Activated CD8-positive, alpha-beta memory T cell treated with anti-CD3 and anti-CD28 coated beads, Interleukin-2, amount 10 ng/mL, durations not matched to agents 7 days and 5 days (primary cell): ENCODE measurements at places on chromosomes 16 and 17. TPM values are rescaled to one million over a fixed set of nuclear protein-coding genes. Genes with fewer than 3 reads are reported as not detected.
A peak's percentile ranks its signal among the peaks of the same experiment; 100 is the strongest.

DNA sequence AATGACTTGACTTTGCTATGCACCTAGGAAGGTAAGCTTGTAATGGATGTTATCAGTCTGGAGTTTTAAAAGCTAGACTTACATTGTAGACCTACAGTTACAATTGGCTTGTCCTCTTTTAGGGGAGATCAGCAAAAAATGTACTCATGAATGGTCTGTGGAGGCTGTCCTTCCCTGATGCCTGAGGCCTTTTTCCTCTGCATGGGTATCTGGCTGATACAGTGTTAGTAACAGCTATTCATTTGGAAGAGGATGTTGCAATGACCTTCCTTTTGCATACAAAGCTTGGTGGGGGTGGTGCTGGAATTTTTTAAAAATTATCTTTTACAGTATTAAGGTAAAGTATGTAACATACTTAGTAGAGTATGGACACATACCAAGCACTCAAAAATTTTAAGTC, 525.5 kb downstream of the KIF2B start:
- H3K4me1 ChIP-seq: no peaks in the 10 kb centered on the region
- H3K27ac ChIP-seq: no peak overlapping the region
- DNase-seq: no peak
- no peaks in the 10 kb centered on the region for H3K36me3 ChIP-seq
- H3K4me3 ChIP-seq: no peak overlapping the region
- no peaks in the 10 kb centered on the region for H3K27me3 ChIP-seq

The RAPGEFL1 gene
- 4.6 TPM for total RNA-seq

GRCh38 chr16:88634141-88634993, 4.0 kb upstream of the IL17C start:
- peaks cover 32% of the 10 kb centered on the region for H3K4me1 ChIP-seq
- peaks cover 11% of the 10 kb centered on the region for H3K36me3 ChIP-seq
- H3K27ac ChIP-seq: peak overlapping the region; percentile 75
- peak; percentile 84 for DNase-seq
- peaks cover 27% of the 10 kb centered on the region for H3K27me3 ChIP-seq
- peak overlapping the region; percentile 70 for H3K4me3 ChIP-seq

The RASD1 gene
- total RNA-seq: 2.5 TPM

GRCh38 chr17:17668358-17668757, 12.9 kb upstream of the RAI1 start:
- no peak overlapping the region for H3K27ac ChIP-seq
- peaks cover 15% of the 10 kb centered on the region for H3K27me3 ChIP-seq
- H3K4me1 ChIP-seq: peaks cover 29% of the 10 kb centered on the region
- no peak for DNase-seq

The MYCBPAP gene
- total RNA-seq: 13.9 TPM

- no peaks in the 10 kb centered on the region for H3K36me3 ChIP-seq
- H3K27ac ChIP-seq: no peak overlapping the region
- no peak overlapping the region for H3K4me3 ChIP-seq
- DNase-seq: no peak
- peaks cover 7% of the 10 kb centered on the region for H3K4me1 ChIP-seq
- H3K27me3 ChIP-seq: peaks cover 42% of the 10 kb centered on the region
Measured at GRCh38 chr17:62631936-62632924, 4.8 kb downstream of the MRC2 start.

The PRSS22 gene
- not detected for total RNA-seq

DNA sequence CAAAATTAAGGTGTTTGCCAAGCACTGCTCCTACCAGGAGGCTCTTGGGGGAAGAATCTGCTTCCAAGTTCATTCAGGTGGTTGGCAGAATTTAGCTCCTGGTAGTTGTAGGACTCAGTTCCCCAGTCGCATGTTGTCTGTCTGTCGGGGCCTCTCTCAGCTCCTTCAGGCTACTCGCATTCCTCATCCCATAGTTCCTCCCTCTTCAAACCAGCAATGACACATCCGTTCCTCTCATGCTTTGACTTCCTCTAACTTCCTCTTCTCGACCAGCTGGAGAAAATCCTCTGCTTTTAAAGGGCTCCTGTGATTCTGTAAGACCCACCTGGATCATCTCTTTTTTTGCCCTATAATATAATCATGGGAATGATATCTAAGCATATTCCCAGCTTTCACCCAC, 108.1 kb downstream of the PMP22 start:
- no peak overlapping the region for H3K27ac ChIP-seq
- no peaks in the 10 kb centered on the region for H3K4me1 ChIP-seq
- H3K27me3 ChIP-seq: peaks cover 19% of the 10 kb centered on the region
- no peak overlapping the region for H3K4me3 ChIP-seq
- H3K36me3 ChIP-seq: no peaks in the 10 kb centered on the region

GRCh38 chr17:74592087-74592990, at the start of gene CD300LD:
TSS of gene CD300LD (minus strand) at chr17:74592283. CDS start at chr17:74592202, 81 bp downstream.
- peaks cover 17% of the 10 kb centered on the region for H3K4me1 ChIP-seq
- peaks cover 59% of the 10 kb centered on the region for H3K27me3 ChIP-seq
- H3K4me3 ChIP-seq: no peak within 1 kb of the TSS
- no peak for DNase-seq
- no peak within 1 kb of the TSS for H3K27ac ChIP-seq

GRCh38 chr17:78211032-78211431, 3.0 kb upstream of the BIRC5 start:
- H3K27me3 ChIP-seq: no peaks in the 10 kb centered on the region
- no peak overlapping the region for H3K4me3 ChIP-seq
- H3K27ac ChIP-seq: no peak overlapping the region
